ENCODE measurements at places on chromosomes 6 and 20.

DNA sequence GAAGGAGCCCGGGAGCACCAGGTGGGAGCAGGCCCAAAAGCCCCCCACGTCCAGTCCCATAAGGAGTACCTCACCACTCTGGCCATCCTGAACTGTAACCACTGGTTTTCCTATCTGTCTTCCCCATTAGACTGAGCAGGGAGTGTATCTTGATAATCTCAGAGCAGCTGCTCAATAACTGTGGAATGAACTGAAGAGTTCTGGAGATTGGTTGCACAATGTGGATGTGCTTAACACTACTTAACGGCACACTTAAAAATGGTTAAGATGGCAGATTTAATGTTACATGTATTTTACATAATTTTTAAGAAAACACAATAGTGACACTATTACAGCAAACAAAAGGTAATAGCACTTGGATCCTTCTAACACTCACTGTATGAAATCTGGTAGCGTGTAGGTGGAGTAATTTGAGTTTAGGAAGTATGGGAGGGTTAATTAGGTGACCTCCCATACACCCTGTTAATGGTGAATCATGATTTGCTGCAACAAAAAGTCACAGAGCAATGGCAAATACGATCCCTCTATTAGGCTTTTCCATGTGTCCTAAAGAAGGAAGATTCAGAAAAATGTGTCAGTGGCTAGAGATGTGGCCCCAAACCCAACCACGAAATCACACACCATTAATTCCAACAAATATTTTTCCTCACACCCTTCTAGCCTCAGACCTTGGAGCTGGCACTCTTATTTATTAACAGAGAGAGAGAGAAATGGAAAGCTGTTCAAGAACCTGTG is 18.4 kb downstream of the TRAM2 start:
- no peak for DNase-seq

GRCh38 chr6:127188744-127189143 is 70.3 kb downstream of the RSPO3 start:
- DNase-seq, result no peak

DNA sequence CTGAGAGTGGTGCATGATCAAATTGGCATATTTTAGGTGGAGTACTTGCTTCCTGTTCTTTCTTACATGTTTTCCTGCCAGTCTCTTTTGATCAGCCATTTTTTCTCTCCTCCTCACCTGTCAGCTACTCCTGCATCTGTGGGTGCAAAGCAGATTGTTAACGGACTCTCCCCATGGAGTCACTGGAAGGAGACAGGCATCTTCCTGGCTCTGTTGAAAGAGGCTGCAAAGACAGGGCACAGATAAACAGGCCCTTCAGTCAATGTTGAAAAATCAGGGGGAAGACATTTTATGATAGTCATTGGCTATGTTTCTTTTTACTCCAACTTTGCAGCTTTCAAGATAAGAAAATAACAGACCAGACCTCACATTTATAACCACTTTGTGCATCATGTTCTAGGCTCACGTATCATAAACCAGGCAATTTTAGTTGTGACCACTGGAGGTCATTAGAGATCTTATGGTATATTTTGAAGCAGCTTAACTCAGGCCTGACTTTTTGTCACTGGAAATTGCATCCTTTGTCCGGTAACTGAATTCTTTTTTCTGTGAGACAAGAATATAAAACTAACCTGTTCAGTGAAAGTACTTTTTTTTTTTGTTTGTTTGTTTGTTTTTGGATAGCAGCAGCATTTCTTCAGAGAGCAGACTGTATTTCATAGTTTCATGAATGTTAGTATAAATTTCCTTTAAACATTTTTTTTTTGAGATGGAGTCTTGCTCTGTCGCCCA is 20.1 kb downstream of the ECT2L start:
- DNase-seq, result no peak

- no peak for DNase-seq
Observed at GRCh38 chr6:157909282-157909664, 72.4 kb upstream of the SYNJ2 start.

GRCh38 chr6:166575205-166575604 is 11.3 kb downstream of the RAMACL start:
- no peak for DNase-seq

- DNase-seq, result no peak
Observed at GRCh38 chr6:96570053-96570452, 7.1 kb downstream of the FHL5 start.

DNA sequence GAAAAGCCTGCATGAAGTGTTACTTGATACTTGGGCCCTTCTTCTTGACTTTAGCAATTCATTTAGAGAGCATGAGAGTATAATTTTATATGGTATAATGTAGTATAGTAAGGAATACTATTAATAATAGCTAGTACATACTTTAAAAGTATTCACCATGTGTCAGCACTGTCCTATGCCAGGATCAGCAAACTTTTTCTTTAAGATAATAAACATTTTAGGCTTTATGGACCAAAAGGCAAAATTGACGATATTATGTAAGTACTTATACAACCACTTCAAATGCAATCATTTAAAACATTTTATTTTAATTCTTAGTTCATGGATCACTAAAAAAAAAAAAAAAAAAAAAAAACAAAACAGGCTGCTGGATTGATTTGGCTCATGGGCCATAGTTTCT is 163.9 kb downstream of the IBTK start:
- DNase-seq, result no peak

GRCh38 chr6:40347571-40348011 is 239.6 kb downstream of the LRFN2 start:
- DNase-seq, result no peak

- DNase-seq, result no peak
Observed at GRCh38 chr6:97473979-97474378, 191.0 kb upstream of the MMS22L start.

- no peak for DNase-seq
Observed at GRCh38 chr6:47146431-47147174, 104.5 kb upstream of the ADGRF1 start.

GRCh38 chr6:27593200-27593818 is 120.4 kb upstream of the ZNF184 start:
- DNase-seq, result no peak

DNA sequence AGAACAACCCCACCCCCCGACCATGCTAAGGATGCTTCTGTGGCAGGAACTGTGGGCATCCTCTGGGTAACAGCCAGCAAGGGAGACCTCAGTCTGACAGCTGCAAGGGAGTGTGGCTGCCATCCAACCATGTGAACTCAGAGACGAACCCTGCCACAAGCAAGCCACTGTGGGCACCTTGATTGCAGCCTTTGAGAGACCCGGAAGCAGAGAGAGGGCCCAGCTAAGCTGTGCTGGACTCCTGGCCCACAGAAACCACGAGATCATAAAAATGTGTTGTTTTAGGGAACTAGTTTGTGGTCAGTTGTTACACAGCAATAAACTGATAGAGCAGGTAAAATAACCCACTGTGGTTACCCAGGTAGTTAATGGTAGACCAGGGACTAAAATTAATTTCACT is 414.6 kb downstream of the CDH26 start:
- DNase-seq, result no peak

GRCh38 chr6:5766260-5766659 is 240.5 kb downstream of the NRN1 start:
- DNase-seq, result no peak

- DNase-seq, result no peak
Observed at GRCh38 chr6:92790381-92790780, 629.0 kb downstream of the EPHA7 start.

DNA sequence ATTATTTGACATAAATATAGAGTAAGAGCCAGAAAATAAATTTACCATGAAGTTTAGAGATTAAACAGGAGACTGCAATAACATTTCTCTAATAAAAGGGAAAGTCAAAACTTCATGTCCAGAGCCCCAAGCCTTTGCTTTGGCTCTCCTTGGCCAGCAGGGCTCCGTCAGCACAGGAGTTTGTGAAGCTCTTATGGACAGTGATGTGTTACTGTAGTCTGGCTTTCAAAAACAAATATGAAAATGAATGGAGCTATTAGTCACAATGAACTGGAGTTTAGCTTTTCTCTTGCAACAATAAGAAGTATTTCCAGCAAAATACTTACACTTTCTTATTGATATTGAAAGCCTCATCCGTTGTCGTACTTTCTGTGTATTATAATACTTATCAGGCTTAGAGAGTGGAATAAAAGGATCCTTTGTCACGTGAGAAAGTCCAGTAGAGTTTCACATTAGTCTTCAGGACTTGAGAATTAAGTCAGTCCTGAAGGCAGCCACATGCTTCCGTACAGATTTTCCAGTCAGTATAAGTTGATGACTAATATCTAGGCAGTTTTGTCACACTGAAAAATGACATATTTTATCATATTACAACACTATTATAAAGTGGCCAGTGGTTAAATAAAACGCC is 117.0 kb upstream of the PRL start:
- no peak for DNase-seq

DNA sequence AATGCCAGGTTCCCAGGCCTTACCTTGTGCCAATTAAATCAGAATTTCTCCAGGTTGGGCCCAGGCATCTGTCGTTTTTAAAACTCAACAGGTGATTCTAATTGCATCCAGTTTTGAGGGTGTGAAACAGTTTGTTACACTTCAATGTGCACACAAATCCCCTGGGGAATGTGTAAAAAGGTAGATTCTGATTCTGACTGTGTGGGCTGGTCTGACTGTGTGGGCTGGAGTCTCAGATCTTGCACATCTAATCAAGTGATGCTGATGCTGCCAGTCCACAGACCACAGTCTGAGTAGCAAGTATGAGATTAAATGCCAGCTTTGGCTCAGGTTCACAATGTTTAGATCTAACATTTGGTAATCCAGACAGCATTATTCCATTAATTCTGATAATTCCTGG is 12.5 kb upstream of the ETV7 start:
- DNase-seq, result no peak

- no peak for DNase-seq
Observed at GRCh38 chr6:136070815-136071214, 179.3 kb downstream of the MTFR2 start.

GRCh38 chr6:83558975-83559374 is 46.6 kb downstream of the PRSS35 start:
- DNase-seq, result no peak

DNA sequence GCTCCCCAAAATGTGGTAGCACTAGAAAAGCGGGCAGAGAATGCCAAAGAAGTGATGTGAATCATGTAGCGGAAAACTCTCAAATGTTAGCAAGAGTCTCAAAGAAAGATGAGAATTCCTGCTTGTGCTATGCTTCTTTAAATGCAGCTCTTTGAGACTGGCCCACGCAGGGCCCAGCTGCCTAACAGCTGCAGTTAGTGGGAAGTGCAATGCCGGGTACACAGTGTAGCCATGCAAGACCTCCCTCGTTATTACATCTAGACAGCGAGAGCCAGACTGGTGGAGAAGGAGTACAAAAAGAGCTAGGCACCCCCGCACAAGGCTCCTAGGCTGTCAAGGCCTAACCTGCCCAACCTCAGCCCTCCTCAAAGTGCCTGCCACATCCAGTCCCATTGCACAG is 201.7 kb upstream of the PRDM1 start:
- DNase-seq, result no peak

DNA sequence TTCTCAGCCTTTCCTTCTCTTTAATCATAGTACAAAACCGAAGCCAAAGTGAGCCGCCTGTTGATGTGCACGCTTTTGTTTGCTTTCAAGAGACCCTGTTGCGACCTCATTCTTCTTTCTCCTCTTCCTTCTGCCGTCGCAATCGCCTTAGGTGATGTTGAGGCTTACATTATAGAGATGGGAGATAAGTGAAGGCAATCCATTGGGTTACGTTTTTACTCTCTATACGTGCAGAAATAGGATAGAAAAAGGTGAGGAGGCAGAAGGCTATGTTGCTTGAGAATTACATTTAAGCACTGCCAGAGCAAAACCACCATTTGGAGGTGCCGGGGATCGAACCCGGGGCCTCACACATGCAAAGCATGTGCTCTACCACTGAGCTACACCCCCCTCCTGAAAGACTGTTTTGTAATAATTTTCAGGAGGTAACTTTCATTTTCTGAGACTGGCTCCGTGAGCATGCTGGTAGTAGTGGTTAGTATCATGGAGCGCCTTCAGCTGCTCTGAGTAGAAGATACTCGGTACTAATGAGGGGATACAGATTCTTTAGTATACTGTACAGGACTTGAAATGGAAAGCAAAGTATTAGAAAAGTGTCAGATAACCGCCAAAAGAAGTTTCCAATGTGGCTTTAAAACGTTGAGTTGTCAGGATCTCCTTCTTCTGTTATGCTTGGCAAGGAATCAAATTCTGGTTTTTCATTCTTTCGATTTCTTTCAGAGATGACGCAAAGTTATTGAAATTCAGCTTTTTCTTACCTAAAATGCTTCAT is 165.6 kb downstream of the TRIM27 start:
- no peak for DNase-seq

GRCh38 chr6:104789770-104790190 is 69.9 kb downstream of the HACE1 start:
- no peak for DNase-seq

- DNase-seq, result no peak
Observed at GRCh38 chr6:81739230-81740195, 13.0 kb downstream of the TENT5A start.

- DNase-seq, result no peak
Observed at GRCh38 chr6:103273048-103273447, 1586.7 kb downstream of the HACE1 start.

GRCh38 chr6:25692472-25692871 is 40.5 kb downstream of the SCGN start:
- DNase-seq, result no peak

DNA sequence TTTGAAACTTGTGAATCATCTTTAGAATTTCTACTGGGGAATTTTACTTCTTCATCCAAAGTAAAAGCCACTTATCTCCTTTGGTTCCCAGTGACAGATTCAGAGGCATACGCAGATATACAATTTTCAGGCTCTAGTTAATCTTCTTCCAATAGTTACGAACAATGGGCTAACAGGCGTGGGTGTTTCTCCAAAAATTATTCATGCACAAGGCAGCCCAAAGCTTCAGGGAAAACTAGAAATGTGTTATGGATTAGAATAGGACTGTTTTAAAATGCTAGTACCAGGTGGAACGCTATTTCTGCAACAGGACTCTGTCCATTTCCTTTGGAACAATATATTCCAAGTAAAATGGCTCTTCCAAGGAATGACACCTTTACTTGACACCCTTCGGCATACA is 102.2 kb downstream of the ZNF217 start:
- DNase-seq, result no peak

DNA sequence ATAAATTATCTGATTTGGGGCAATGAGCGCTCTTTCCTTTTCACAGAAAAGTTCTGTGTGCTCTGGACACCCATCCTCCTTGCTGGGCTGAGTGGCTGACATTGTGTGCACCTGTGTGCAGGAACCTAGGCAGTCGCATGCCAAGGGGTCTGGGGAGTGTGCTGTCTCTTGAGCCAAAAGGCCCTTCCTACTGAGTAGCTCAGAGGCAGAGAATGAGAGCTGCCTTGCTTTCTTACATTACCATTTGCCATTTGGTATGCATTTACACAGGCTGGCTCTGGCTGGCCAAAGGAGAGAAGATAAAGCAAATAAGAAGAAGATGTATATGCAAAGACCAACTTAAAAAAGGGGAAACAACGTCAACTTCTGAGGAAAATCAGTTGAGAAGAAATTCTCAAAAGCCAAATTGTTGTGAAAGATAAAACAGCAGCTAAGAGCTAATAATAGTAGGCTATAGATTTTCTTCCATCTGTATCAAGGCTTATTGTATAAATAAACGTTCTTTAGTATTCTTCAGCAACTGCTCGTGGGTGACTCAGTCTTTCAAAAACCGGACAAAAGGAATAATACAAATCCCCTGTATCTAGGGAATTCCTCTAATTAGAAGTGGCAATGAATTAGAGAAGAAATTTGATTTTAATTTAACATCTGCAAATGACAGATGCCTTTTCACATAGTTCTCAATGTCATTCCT is 121.9 kb downstream of the INSM1 start:
- no peak for DNase-seq
